ENCODE measurements at places on chromosomes 4 and X. TPM values are rescaled to one million over a fixed set of nuclear protein-coding genes. Genes with fewer than 3 reads are reported as not detected.

TMSB4X gene
- 1,546 TPM for total RNA-seq

MTNR1A gene
- total RNA-seq = not detected

BANK1 gene
- total RNA-seq = 2.4 TPM

DNA sequence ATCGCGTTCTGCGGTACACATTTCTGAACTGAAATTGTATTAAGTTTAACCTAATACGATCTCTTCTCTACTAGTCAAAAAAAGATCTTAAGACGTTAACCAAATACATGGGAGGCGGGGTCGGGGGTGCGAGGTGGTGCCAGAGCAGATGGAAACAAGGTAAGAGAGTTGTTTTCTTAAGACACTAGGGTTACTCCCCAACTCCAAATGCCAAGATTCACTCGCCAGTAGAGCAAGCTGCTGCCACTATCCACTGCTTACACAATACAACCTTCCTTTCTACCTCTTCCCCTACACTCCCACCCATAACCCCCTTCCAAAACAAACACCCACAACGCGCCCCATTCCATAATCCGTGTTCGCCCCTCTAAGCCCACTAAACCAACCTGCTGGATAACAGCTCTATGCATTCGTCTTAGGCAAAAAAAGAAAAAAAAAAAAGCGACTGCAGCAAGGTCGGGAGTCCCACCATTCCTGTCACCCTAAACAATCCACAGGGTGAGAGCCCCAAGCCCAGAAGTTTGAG lies 1.3 kb downstream of the LCORL start:
- no peak for DNase-seq

VSIG4 gene
- total RNA-seq = 76.3 TPM

DNA sequence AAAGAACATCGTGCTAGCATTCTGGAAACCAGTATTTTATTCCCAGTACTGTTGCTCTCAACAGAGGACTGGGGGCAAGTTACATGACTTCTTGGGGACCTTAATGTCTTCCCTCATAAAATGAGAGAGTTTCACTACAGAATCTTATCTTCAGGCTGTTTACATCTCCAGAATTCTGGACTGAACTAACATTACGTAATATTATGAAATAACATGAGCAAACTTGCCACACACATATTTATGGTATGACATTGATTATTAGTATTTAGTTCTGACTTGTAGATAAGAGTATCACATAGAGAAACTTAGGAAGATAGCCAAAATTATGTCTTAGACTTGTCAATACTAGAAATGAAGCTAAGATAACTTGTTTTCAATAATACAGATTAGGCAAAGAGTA lies 68.0 kb downstream of the NFKB1 start:
- DNase-seq = no peak

ANXA3 gene
- 27.1 TPM for total RNA-seq

SYN1 gene
- total RNA-seq = 4.4 TPM

ATP5ME gene
- 770 TPM for total RNA-seq

GRCh38 chrX:6517376-6517775 lies 17.5 kb downstream of the VCX3A start:
- no peak for DNase-seq

SUV39H1 gene
- 3.8 TPM for total RNA-seq

CLGN gene
- total RNA-seq = 55.7 TPM

ASMT gene
- not detected for total RNA-seq

CYSLTR1 gene
- 1.4 TPM for total RNA-seq

PLAC8 gene
- 2.9 TPM for total RNA-seq

DNA sequence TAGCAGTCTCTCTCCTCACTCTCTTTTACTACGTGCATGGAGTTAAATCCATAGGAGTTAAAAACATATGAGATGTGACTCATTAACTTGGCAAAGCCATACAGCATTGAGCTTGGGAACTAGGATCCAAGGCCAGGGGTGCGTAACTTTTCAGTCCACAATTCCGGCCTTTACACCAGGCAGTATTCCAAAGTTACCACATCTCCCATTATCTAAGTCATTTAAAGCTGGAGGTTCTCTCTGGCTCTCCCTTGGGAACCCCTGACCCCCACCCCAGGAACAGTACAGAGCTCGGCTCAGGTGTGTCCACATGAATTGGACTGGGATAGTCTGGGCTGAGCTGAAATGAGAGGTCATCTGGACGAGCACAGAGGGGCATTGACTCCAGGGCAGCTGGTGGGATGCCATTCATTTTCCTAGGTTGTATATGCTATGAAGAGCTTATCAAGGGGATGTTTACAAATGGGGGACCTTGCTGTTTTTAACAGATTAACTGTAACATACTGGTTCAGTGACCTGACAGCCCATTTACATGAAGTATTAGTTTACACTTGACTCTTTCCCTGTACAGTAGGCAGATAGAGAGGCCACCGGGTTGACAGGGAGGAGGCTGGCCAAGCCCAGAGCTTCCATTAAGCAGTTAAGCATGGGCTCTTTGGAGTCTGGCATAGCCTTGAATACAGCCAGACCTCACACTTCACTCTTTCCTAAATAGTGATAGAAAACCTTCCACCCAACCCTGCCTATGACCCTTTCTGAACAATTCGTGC lies 128.8 kb downstream of the RAB28 start:
- DNase-seq = no peak

- no peak for DNase-seq
Measured at GRCh38 chrX:129593137-129593536, 53.1 kb downstream of the OCRL start.

GRCh38 chr4:36310793-36311192 lies 29.4 kb downstream of the DTHD1 start:
- DNase-seq = peak; percentile 20

DNA sequence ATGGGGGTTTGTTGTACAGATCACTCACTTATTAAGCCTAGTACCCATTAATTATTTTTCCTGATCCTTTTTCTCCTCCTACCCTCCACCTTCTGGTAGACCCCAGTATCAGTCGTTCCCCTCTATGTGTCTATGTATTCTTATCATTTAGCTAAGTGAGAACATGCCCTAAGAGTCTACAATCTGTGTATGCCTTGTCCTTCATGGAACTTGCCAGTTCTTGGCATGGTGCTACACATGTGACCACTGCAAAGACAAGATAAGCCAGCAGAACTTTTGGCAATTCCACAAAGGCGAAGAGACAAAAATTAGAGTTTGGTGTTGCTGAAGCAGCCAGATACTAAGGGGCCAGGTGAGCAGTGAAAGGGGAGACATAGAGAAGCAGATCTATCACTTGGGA lies 101.3 kb downstream of the CORIN start:
- no peak for DNase-seq

CYLC1 gene
- total RNA-seq = not detected

GRCh38 chrX:148381603-148382002 lies 118.8 kb upstream of the AFF2 start:
- DNase-seq = no peak

DNA sequence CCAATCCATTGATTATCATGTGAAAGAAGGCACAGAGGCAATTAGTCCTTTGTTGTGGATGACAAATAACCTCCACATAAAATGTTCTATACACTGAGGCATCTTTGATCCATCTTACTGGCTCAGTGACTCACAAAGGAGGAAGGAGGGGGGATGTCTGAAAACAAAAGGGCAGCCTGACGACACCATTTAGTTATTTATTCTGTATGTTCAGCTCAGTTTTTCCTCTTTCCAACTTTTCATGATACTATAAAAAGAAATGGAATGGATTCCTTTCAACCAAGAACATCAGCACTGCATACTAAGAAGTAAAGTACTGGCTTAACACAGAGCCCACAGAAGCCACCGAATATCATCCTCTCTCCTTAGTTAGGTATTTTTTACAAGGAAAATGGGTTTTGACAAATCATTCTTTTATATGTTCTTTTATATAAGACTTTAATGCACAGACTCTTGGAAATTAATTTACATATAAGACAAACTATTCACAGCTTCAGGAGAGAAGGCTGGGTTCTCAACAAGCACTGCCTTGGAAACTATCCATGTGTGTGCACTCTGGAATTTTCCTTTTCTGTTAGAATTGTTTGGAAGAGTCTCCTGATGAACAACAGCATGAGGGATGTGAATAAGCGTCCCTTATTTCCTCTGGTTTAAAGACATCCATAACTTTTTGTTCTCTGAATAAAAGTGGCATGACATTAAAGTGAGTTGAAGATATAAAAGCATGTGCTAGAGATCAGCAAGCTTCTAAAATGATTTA lies 135.6 kb downstream of the TSPAN5 start:
- no peak for DNase-seq

- DNase-seq = no peak
Measured at GRCh38 chrX:110985470-110985869, 110.5 kb upstream of the PAK3 start.

PHOX2B gene
- total RNA-seq = not detected

DNA sequence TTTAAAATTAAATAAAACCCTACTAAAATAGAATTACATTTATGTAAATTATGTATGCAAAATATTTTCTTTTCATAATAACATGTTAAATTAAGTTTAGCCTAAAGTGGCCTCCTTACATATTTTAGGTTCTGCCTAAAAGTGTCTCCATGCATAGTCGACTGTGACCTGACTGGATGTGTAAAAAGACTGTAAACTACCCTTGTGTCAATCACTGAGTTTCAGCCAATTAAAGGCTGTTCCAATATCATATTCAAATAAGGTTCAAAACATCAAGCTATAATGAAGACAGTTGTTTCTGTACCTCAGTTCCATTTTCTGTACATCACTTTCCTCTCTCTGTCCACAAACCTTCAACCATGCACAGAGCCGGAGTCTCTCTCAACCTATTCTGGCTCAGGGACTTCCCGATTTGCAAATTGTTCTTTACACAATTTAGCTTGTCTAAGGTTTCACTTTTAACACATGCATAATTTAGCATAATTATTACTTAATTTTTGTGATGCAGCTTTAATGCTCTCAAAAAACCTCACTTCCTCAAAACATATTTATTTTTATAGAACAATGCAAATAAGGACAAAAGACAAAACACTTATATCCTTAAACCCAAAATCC lies 60.1 kb downstream of the SH3RF1 start:
- no peak for DNase-seq

MAGEA4 gene
- not detected for total RNA-seq

RHOH gene
- 0.68 TPM for total RNA-seq

FMR1NB gene
- total RNA-seq = not detected

- DNase-seq = no peak
Measured at GRCh38 chrX:31713120-31713519, 641.3 kb upstream of the FTHL17 start.

DNA sequence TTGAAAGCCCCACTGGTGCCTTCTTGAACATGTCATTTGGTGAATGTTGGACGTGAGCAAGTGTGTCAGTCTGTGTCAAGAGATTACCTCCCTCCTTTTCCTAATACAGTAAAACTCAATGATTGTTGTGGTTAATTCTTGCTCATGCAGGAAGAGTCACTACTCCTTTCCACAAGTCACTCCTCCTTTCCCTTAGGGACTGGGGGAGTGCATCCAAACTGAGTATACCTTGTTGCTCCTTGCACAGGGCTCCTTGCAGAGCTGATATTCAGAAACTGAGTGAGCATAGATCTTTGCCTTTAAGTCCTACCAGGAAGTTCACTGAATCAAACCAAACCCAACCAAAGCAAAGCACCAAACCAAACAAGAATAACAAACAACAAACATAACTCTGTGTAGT lies 63.9 kb downstream of the GPR50 start:
- DNase-seq = no peak

GRCh38 chrX:123357941-123358340 lies 173.9 kb downstream of the GRIA3 start:
- no peak for DNase-seq

OPRPN gene
- not detected for total RNA-seq

DNA sequence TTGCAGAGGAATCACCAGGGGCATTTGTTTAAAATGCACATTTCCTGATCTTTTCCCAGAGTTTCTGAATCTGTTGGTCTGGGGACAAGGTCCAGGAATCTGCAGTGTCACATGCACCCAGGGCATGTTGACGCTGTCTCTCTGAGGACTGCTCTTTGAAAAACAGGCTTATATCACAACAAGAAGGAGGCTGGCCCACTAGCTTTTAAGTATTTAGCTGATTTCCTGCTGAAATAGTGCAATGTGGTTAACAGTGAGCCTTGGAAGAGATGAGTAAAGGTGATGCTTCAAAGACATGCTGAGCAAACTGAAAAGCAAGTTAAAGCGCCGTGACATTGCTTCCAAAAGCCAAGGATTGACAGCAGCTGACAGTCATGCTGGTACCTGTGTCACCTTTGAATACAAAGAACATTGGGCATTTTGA lies 18.6 kb upstream of the SEPSECS start:
- DNase-seq = no peak

DNA sequence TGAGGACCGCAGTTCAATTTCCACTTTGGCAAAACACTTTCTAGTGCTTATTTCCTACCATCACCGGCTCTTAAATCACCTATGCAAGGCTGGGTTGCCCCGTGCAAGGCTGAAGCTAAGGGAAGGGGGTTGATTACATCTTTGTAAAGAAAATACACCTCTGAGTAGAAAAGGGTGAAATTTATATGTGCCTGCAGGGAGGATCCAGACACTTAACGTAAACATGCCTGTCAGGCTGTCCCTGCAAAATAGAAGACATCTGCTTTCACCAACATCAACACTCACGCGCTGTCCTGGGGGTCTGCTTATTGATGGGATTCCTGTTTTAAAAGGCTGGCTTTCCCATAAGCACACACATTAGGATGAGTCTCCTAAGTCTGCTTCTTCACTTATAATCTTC lies 92.0 kb downstream of the PRKX start:
- DNase-seq = no peak

GRCh38 chrX:149521438-149521837 lies 16.3 kb upstream of the IDS start:
- no peak for DNase-seq

- DNase-seq = peak; percentile 71
Measured at GRCh38 chr4:30717208-30718020, 2.8 kb upstream of the PCDH7 start.

DNA sequence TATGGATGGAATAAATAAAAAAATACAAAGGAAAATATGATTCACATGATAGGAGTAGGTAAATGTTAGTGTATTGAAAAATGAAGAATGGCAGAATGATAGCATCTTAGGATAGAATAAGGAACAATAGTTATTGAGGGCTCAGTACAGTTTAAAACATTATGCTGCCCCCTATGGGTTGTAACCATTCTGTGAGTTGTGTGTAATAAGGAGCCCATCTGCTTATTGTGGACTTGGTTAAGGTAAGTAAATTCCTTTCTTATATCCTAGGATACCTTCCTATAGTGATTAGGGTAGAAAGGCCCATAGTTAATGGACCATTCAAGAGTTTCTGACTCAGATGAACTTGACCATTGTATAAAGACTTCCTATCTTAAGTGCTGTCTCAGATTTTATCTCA lies 195.8 kb downstream of the PDHA2 start:
- no peak for DNase-seq

DNA sequence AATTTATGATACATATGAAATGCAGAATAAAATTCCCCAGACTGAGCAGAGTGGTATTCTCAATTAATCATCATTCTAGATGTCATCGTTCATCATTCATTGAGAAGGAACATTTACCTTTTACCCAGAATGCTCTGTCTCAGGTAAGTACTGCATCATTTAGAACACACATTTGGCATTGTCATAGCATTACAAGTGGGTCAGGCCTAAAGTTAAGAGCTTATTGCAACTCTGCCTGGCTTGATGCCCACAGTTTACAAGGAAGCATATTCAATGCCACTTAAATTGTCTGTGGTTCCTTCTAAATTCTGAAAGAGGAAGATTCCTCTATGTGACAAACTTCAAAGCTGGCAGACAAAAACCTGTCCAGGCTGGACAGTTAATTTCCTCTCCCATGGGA lies 87.3 kb downstream of the CAMK2D start:
- no peak for DNase-seq

- no peak for DNase-seq
Measured at GRCh38 chr4:1002131-1002630, 9.0 kb upstream of the SLC26A1 start.

Measured in left cardiac atrium (tissue), 4 donors.